MCF 10A (cell line): ENCODE measurements at places on chromosomes 5 and 9. TPM values are rescaled to one million over a fixed set of nuclear protein-coding genes. Genes with fewer than 3 reads are reported as not detected.

GRCh38 chr9:121107029-121107428 lies 32.3 kb downstream of the CNTRL start:
- H3K4me1 ChIP-seq, result no peaks in the 10 kb centered on the region
- DNase-seq, result peak; percentile 21
- no peaks in the 10 kb centered on the region for H3K27me3 ChIP-seq
- no peak overlapping the region for H3K27ac ChIP-seq
- no peak overlapping the region for H3K4me3 ChIP-seq

DNA sequence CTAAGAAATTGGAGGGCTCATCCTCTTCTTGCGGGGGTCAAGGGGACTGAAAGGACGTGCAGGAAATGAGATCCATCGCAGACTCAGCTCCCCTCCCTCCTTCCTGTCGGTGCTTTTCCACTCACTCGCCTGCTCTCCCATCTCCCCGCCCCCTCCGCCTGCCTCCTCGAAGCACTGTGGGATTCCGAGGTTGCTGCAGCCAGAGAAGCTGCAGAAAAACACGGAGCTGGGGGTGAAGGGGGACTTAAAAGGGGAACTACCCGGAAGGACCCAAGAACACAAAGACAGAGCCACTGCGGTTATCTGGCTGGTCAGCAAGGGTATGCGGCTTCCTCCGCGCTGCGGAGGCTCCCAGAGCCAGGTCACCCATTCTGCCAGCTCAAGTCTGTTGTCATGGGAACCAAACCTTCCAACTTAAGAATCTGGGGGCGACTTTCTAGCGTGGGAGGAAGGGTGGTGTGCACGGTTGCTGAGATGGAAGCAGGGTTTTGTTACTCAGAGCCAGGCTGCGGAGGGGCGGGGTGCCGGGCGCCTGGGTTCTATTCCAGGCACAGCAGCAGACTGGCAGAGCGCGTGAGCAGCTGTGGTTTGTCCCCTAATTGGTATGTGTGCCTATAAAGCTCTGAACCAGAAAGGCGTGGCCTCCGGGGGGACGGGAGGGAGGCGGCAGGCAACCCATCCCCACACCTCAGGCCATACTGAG lies 24.9 kb downstream of the PCDHGC5 start:
- peak overlapping the region; percentile 47 for H3K4me3 ChIP-seq
- DNase-seq, result peak; percentile 77
- H3K27me3 ChIP-seq, result no peaks in the 10 kb centered on the region
- H3K4me1 ChIP-seq, result peaks cover 53% of the 10 kb centered on the region
- peak overlapping the region; percentile 81 for H3K27ac ChIP-seq

- no peak overlapping the region for H3K27ac ChIP-seq
- H3K36me3 ChIP-seq, result no peaks in the 10 kb centered on the region
- H3K4me3 ChIP-seq, result no peak overlapping the region
- no peak for DNase-seq
- H3K4me1 ChIP-seq, result peaks cover 48% of the 10 kb centered on the region
These were observed 74.5 kb upstream of the PANK3 start for GRCh38 chr5:168653626-168654025.

GRCh38 chr5:185095-186070 lies 5.9 kb upstream of the LRRC14B start:
- H3K36me3 ChIP-seq, result no peaks in the 10 kb centered on the region
- no peak overlapping the region for H3K27ac ChIP-seq
- no peak overlapping the region for H3K4me3 ChIP-seq
- H3K27me3 ChIP-seq, result peaks cover 11% of the 10 kb centered on the region
- DNase-seq, result no peak

TRPM6 gene
- total RNA-seq, result 0.22 TPM in 1 of 2 replicates, not detected in the other

DNA sequence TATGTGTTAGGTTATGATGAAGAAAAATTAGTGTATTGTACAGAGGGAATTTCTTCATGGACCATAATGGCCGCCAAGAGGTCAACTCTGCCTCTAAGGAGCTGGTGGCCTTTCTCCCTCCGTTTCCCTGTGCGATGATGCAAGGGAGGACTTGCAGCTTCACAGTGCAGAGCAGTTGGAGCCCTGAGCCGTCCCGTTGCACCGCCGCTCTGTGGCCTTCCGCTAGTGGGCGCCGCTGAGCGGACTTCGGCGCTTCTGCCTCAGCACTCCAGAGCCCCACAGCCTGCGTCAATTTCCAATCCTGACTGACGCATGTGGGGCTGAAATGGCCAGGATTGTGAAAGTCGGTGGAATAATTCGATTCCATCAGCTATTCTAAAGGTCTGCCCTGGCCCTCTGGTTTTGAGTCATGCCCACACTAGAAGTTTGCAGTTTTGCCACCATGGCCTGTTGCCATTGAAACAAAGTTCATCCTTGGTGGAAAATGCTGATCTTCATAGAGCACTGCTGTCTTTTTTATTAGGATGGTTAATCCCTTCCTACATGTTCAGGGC lies 22.7 kb upstream of the LECT2 start:
- H3K27ac ChIP-seq, result no peak overlapping the region
- H3K27me3 ChIP-seq, result no peaks in the 10 kb centered on the region
- no peaks in the 10 kb centered on the region for H3K36me3 ChIP-seq
- no peak for DNase-seq
- H3K4me1 ChIP-seq, result peaks cover 23% of the 10 kb centered on the region

DNA sequence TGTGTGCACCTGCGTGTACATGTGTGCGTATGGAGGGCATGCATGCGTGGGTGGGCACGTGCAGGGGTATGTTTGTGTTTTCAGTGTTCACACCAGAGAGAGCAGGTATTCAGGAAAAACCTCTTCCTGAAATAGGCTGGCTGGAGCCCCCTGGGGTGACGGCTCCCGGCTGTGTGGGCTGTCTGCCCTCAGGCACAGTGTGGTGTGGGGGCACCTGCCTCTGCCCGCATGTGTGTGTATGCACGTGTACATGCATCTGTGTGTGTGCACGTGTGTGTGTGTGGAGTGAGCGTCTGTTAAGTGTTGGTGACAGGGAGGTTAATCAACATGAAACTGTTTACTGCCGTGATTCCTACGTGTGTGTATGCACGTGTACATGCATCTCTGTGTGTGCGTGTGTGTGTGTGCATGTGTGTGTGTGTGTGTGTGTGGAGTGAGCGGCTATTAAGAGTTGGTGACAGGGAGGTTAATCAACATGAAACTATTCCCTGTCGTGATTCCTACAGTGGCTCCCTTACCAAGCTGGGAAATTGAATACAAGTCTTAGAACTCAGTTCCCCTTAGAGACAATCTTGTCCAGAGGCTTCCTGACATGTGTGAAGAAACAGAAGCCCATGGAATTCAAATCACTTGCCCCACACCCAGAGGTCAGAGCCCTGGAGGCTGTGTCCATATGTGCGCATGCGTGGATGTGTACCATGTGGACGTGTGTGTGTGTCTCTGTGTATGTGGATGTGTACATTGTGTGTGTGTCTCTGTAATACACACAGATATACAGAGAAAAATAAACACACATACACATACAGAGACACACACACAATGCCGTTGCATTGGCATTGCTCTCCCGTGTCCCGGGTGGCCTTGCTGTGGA lies 372.4 kb upstream of the IRX4 start:
- no peaks in the 10 kb centered on the region for H3K36me3 ChIP-seq
- H3K4me1 ChIP-seq, result peaks cover 6% of the 10 kb centered on the region
- no peaks in the 10 kb centered on the region for H3K27me3 ChIP-seq
- DNase-seq, result no peak
- no peak overlapping the region for H3K27ac ChIP-seq

DNA sequence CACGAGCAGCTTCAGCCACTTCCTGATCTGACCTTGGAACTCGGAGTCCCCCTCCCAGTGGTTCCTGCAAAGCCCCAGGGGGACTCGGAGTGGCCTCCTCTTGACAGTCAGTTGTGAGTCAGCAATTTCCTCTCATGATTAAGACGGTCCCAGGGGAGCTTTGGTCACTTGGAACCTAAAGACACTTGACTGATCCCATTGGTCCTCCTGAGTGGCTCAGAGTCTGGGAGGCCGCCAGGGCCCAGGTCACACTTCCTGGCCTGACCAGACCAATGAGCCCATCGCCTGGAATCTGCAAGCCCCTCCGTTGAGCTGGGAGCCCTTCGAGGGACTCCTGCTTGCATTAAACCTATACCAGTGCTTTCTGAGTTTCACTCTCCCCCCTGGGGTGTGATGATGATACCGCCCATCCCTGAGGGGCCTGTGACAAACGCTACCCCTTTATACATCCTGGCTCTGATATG lies 29.1 kb downstream of the TSPAN17 start:
- peaks cover 11% of the 10 kb centered on the region for H3K27me3 ChIP-seq
- no peak overlapping the region for H3K4me3 ChIP-seq
- H3K36me3 ChIP-seq, result no peaks in the 10 kb centered on the region
- H3K4me1 ChIP-seq, result no peaks in the 10 kb centered on the region
- no peak overlapping the region for H3K27ac ChIP-seq
- DNase-seq, result peak; percentile 58

GRCh38 chr5:93164690-93165089 lies 416.3 kb downstream of the NR2F1-AS1 start:
- peak; percentile 85 for DNase-seq
- no peaks in the 10 kb centered on the region for H3K36me3 ChIP-seq
- H3K4me3 ChIP-seq, result no peak overlapping the region
- no peak overlapping the region for H3K27ac ChIP-seq

DNA sequence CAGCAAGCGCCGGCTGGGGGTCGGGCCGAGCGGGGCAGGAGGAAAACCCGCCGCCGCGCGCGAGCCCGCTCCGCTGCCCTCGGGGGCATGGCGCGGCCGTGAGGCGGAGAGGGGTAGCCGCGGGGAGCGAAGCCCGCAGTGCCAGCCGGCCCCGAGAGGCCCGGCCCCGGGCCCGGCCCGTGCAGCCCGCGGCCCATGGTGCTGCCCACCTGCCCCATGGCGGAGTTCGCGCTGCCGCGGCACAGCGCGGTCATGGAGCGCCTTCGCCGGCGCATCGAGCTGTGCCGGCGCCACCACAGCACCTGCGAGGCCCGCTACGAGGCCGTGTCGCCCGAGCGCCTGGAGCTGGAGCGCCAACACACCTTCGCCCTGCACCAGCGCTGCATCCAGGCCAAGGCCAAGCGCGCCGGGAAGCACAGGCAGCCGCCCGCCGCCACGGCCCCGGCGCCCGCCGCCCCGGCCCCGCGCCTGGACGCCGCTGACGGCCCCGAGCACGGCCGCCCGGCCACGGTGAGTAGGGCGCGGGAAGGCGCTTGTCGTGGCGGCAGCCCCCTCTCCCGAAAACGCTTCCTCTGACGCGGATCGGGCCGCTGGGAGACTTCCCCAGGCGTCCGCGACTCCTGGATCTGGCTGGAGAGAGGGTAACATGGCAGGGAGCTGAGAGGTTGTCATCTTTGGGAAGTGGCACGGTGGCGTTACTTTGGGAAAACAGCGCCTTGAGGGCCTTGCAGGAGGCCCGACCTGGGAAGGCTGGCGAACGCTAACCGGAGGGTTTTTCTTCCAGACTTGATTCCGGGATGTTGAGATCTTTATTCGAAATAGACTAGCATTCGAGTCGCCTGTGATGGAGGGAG lies 523 bp downstream of the MAML1 start:
- H3K4me3 ChIP-seq, result peak overlapping the region; percentile 91
- peak; percentile 62 for DNase-seq
- peaks cover 53% of the 10 kb centered on the region for H3K36me3 ChIP-seq
- peak overlapping the region; percentile 58 for H3K27ac ChIP-seq
- no peaks in the 10 kb centered on the region for H3K27me3 ChIP-seq
- peaks cover 24% of the 10 kb centered on the region for H3K4me1 ChIP-seq

DNA sequence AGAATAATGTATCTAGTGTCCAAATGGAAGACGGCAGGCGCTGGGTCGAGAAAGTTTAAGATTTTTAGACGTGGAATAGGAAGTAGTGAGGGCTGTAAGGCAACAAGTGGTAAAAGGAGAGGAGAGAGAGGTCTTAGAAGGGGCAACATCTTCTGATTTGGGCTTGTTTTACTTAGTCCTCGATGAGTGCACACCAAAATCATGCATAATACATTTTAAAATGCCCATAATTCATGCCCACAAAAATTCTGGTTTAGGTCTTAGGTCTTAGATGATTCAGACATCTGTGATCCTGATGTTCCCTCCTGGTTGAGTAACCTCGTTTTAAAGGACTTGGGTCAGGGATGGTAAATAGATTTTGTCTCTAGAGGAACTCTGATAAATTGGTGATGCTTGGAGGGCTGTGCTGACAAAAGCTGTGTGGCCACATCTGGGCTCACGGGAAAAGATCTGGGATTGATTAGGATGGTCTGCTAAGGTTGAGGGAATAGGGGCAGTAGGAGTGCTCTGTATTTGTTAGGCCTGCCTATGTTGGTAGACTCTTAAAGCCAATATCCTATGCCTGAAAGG lies 476.3 kb downstream of the CCDC171 start:
- no peaks in the 10 kb centered on the region for H3K27me3 ChIP-seq
- H3K36me3 ChIP-seq, result no peaks in the 10 kb centered on the region
- peaks cover 35% of the 10 kb centered on the region for H3K4me1 ChIP-seq
- DNase-seq, result peak; percentile 35
- peak overlapping the region; percentile 41 for H3K27ac ChIP-seq

ZNF483 gene
- total RNA-seq, result 1.3 and 2.4 TPM in 2 replicates

PCDHA4 gene
- 0.16 and 0.49 TPM in 2 replicates for total RNA-seq

DNA sequence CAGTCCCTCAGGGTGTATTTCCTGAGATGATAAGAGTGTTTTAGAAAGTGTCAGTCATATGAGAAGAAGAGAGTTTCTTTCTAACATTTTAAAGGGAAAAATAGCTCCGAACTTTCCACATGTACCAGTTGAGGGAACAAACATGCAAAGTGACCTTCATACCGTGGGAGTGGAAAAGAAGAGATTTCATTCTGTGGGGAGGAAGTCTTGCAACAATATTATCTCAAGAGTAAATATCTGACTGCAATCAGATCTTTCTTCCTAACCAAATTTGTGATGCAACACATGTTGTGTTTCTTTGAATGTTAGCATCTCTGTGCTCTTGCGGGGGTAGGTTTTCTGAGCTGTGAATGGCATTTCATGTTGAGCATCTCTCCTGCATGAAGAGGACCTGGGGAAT lies 30.6 kb downstream of the ANKRD55 start:
- H3K27ac ChIP-seq, result no peak overlapping the region
- no peak for DNase-seq
- H3K4me1 ChIP-seq, result no peaks in the 10 kb centered on the region
- H3K27me3 ChIP-seq, result no peaks in the 10 kb centered on the region
- H3K36me3 ChIP-seq, result no peaks in the 10 kb centered on the region

DNA sequence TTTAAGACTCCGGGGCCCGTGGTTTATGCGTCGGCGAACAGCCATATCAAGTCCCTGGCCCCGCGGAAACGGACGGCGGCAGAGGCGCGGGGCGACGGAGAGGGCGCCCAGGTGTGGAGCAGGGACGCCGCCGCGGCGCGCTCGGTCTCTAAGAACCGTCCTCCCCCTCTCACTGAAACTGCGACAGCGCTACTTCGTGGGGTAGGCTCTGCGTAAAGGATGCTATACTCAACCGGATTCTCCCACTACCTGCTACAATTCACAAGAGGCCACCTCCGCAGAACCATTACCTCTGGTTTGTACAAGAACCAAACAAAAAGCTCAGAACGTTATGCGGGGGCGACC lies 404 bp downstream of the MRNIP start:
- peak; percentile 65 for DNase-seq
- peaks cover 11% of the 10 kb centered on the region for H3K4me1 ChIP-seq
- H3K4me3 ChIP-seq, result peak overlapping the region; percentile 94
- no peaks in the 10 kb centered on the region for H3K27me3 ChIP-seq
- peaks cover 14% of the 10 kb centered on the region for H3K36me3 ChIP-seq
